ENCODE measurements at places on chromosomes 4 and X.

GRCh38 chrX:48736303-48736702, 25.2 kb upstream of the GLOD5 start:
- no peak for DNase-seq

DNA sequence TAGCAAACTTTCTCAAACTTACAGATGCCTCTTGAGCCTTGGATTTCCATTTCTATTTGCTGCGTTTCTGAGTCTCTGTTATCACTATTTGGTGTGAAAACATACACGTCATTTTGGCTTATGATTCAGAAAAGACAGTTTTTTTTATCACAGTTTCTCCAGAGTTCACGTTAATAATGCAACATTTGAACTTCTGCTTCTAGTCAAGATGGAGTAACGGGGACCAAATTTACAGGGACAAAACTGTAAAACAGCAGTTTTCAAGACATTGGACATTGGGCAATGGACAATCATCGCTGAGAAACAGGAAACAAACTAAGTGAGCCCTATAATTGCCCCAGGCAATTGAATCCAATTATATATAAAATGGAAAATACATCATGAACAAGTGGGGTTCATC, 36.2 kb upstream of the TASL start:
- no peak for DNase-seq

GRCh38 chrX:24774650-24775049, 80.9 kb downstream of the POLA1 start:
- DNase-seq: no peak

GRCh38 chr4:90069151-90069550, 58.0 kb upstream of the CCSER1 start:
- DNase-seq: no peak

DNA sequence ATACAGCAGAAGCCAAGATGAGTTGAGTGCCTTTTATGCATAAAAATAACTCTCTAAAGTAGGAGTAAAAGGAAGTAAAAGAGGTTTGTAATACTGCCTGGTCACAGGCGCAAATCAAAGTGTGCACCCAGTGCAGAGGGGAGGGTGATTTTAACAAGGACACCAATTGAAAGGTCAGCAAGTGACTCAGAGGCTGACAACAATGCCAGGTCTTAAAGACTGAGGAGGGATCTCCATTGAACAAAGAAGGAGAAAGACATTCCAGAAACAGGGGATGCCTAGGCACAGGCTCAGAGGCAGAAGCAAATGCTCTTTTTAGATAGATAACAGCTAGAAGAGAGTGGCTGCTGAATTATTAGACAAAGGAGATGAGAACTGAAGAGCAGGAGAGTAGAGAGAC, 297.4 kb upstream of the VCX start:
- DNase-seq: no peak

- peak; percentile 76 for DNase-seq
These were observed 626 bp upstream of the FRAS1 start for GRCh38 chr4:78056265-78057129.

GRCh38 chr4:81030061-81030980, at the start of gene BMP3:
Gene BMP3, plus strand, starts transcription at chr4:81030708. Its CDS starts 577 bp downstream, at chr4:81031285.
- peak; percentile 5 for DNase-seq

GRCh38 chr4:124144238-124144654, 568.3 kb downstream of the ANKRD50 start:
- DNase-seq: no peak

DNA sequence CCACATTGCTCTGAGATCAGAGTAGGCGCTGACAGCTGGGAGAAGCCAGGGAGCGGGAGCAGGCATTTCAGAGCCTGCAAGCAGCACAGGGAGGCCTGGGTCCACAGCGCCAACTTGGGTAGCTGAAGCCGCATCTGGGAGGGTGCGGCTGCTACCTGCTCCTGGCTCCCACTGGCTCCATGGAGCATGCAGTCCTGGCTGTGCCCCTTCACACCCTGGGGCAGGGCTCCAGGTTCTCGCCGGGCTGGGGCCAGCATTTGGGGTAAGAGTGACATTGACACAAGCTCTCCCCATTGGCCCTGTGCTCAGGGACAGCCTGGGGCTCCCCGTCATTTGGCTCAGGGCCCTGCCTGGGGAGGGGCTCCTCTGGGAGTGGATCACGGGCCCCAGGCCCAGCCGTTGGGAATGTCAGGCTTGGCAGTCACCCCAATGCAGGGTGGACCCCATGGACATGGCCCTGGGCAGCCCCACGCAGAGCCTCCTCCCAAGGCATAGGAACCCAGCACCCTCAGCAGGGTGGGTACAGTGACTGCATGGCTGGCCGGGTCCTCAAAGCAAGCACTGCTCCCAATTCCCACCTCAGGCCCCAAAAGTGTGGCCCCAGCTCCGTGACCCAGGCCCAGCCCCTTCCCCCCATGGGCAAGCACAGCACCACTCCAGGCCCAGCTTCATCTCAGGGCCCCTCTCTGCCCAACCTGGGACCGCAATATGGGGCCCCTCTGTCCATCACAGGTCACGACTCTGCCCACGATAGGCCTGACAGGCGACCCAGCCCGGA, 82.4 kb downstream of the PRDM5 start:
- no peak for DNase-seq

DNA sequence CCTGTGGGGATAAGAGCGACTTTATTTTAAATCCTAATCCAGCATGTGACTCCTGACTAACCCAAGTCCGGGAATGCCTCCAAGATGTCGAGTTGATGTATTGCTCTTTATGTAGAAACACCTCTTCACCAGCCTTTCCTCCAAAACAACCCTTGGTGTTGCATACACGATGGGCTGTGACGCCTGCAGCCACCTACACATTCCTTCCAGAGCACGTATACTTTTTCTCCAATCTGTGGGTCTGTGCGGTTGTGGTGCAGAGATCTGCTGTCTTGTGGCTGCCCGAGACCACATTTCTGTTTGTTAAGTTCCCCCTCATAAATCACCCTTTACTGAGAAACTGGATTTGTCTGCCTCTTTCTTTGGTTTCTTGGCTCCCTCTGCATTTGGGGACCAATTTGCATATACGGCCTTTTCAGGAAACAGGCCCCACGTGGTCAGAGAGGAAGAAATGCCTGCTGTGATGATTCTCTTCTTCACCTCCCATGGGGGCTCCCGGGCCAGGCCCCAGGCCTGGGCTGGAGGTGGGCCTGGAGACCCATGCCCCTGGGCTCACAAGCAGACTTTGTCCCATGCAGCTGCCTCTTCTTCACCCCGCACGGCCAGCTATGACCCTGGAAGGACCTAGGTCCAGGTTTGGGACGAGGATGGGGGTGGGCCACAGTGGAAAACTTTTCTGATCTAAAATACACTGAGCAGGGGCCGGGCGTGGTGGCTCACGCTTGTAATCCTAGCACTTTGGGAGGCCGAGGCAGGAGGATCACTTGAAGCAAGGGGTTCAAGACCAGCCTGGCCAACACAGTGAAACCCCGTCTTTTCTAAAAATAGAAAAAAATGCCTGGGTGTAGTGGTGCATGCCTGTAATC, 21.4 kb upstream of the AFAP1 start:
- DNase-seq: peak; percentile 99

GRCh38 chr4:109657854-109658418, 45.3 kb downstream of the CASP6 start:
- DNase-seq: peak; percentile 1

DNA sequence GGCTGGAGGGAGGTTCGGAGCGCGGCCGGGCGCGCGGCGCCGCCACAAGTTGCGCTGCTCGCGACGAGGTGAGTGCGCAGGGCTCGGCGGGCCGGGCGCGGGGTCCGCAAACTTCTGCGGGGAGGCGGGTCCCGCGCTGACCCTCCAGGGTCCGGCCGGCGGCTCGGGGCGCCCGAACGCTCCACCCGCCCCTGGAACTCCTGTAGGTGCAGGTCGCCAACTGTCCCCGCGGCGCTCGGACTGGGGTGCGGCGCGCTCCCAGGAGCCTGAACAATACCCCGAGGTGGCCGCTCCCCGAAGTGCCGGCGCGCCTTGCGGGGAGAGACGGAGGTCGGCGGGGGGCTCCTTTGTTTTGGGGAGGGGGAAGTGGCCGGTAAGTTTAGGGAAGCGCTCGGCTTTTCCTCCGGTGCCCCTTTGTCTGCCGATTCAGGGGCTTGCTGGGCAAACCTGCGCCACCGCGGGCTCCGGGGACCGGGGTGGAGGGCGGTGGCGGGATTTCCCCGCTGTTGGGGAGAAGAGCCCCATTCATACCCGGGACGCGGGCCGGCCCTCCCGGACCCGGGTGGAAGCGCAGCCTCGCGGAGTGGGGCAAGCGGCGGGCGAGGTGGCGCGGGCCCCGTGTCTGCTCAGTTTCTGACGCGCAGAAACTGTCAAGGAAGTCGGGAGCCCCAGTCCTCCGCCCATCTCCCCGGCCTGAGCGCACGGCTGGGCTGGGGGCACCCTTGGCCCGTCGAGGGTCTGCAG, 694 bp downstream of the TBL1X start:
- no peak for DNase-seq

DNA sequence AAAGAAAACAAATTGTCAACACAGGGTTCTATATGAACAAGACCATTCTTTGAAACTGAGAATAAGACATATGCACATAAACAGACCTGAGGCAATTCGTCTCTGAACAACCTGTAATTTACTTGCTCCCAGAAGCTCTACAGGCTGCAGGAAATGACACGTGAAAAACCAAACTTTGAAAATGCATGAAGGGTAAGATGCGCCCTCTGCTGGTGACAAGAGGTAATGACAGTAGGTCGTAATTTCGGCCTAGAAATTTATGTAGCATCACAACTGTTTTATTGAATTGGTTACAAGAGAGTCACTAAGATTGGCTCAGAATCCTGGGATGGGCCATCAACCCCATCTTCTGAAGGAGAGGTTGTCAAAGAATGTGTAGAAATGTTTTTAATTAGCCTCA, 276.5 kb downstream of the PPP4R3C start:
- DNase-seq: no peak

DNA sequence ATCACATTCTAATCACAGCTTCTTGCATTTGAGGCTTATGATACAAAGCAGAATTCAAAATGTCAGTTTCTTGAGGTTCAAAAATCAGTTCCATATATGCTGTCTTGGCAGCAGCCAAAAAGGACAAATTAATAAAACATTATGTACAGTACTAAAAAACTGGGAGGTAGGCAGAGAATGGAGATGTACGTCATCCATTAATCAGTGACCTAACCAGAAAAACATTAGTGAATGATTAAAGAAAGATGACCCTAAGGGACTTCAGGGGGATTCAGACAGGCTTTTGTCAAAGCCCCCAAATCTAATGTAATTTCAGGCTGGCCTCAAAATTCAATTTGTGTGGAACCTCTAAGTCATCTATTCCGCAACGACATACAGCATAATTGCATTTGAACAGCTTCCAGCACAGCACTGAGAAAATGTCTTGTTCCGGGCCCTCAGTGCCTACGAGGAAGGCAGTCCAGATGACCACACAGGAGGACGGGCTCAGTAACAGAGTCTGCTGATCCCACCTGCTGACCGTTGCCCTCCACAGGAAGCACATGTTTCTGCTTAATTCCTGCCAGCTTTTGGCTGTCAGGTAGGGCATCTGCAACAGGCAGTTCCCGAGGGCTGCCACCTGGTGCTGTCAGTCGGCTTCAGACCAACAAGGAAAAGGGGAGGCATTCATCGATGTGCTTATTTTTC, 83.8 kb upstream of the HHIP start:
- no peak for DNase-seq

- no peak for DNase-seq
These were observed 818.9 kb upstream of the LCORL start for GRCh38 chr4:18840481-18840880.

- no peak for DNase-seq
These were observed 707.5 kb downstream of the PCDH7 start for GRCh38 chr4:31427691-31428090.

GRCh38 chr4:105963461-105964400, 68.5 kb downstream of the NPNT start:
- DNase-seq: no peak

GRCh38 chr4:139704915-139705485, 39.4 kb downstream of the MGST2 start:
- no peak for DNase-seq

GRCh38 chrX:30690330-30690729, 37.1 kb downstream of the GK start:
- no peak for DNase-seq

DNA sequence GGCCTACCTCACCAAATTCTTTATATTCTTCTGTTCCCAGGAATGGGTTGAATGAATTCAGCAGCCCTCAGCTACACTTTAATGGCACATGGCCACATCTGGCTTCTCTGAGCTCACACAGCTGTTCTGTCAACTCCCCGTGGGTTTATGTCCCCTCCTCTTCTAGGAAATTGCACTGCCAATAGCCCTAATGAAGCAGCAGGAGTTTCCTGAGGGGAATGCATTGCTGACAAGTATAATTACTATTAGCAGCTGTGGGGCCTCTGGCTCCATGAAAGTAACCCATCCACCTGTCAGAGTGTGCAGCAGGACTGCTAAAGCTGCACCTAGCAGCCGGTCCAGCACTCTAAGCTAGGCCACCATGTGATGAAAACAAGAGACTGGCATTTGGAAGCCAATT, 50.3 kb downstream of the FTHL17 start:
- DNase-seq: no peak

DNA sequence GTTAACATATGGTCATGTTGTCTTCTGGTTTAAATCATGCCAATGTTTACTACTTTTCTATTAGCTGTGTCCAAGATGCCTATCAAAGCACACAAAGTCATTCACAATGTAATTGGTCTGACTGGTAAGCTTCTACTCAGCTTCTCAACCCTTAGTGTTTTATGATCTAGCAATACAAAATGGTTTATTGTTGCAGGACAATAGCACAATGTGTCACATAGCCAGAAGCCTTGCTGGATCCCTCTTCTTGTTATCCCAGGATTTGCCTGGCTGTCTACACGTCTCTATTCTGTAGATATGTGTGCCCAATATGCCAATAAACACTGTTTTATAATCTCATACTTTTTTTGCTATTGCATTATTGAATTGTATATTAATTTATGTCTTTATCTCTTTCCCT, 1111.0 kb upstream of the AGA start:
- no peak for DNase-seq

GRCh38 chr4:63526251-63526650, 883.0 kb downstream of the TECRL start:
- DNase-seq: no peak

- DNase-seq: no peak
These were observed 752 bp downstream of the SEPTIN11 start for GRCh38 chr4:76950052-76950955.

Measured in fibroblast of skin of left quadriceps (primary cell).